Pons (tissue), 1 donor: ENCODE measurements at places on chromosomes 16 and 17.

- no peak for DNase-seq
Measured at GRCh38 chr16:55532227-55532626, 23.4 kb downstream of the LPCAT2 start.

GRCh38 chr17:60695960-60696359 lies 18.3 kb downstream of the BCAS3 start:
- DNase-seq, result no peak

- DNase-seq, result no peak
Measured at GRCh38 chr17:57890857-57891232, 41.0 kb upstream of the MRPS23 start.

DNA sequence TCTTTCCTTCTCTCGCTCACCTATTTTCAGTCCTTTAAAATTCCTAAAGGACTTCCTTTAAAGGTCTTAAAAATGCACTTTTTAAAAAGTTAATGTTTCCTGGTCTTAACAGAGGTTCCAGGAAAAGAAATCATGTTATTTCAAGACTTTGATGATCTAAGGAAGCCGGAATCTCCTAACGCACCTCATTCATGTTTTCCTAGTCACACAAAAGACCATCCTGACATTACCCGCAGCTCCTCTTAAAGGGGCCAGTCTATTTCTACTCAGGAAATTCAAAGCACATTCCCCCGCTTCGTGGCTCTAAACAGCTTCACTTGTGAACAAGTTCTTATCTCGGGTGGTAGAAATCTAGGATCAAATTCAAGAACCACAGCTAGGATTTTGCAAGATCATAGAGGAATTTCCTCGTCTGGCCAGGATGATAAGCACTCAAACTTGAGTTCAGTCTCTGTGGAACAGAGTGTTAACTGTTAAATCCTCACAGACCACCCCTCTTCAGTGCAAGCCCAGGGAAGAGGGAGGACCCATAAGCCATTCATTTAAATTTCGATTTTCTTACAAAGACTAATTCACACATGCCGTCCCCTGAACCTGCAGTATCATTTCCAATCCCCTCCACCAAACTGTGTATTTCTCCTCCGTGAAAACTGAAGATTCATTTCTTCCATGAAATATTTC lies 137.1 kb upstream of the AXIN2 start:
- no peak for DNase-seq

DNA sequence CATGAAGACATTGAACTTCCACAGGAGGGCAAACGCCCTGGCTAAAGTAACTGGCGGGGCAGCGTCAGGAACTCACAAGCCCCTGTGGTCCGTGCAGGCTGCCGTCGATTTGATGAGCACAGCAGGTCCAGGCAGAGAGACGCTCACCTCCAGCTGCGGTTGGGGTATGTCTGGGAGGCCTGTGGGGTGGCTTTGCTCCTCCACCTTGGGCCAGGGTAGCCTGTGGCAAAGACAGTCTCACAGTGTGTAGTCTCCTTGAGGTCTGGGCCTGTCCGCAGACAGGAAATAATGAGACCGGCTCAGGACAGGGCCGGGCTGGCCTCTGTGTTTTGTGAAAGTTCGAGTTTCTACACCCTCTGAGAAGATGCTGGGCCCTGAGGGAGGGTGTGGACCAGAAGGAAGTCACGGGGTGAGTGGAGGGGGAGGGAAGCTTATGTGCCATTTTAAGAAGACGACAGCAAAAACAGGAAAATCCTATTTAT lies 103.3 kb downstream of the METRNL start:
- no peak for DNase-seq

GRCh38 chr16:2710711-2711231 lies 9.3 kb downstream of the PRSS27 start:
- DNase-seq, result no peak

DNA sequence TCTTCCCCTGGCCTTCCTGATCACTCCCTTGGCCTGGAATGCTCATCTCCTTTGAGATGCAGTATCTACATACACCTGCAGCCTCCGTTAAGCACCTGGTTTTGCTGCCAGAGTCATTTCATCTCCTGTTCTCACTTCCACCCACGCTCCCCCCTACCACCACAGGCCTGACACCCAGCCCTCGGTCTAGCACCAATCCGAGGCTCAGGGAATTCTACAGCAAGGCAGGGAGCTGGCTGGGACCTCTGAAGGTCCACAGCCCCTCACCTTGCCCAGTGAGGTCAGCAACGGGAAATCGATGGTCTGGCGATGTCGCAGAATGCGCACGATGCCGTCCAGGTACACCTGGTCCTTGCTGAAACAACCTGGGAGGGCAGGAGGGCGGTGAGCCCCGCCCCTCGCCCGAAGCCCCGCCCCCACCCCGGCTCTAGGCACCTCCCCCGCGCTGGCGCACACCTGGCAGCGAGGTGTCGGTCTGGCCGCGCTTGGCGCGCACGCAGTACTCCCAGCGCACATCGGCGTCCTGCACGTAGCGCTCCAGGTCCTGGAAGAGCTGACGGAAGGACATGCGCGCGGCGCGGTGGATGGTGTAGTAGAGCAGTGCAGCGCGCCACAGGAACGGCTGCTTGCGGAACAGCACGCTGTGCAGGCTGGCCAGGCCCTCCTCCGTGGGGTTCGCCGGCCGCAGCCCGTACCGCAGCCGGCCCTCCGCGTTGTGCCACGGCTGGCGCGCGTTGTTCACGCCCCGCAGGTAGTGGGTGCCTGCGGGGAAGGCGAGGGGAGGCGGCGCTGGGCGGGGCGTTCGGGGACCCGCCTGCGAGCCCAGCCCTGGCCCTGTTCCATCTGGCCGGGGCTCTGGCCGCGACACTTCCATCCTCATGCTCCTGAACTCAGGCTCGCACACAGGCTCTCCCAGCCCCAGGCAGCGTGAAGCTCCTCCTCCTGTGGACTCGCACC lies 5.7 kb downstream of the MATCAP1 start:
- no peak for DNase-seq

GRCh38 chr16:24382762-24383407 lies 126.8 kb downstream of the CACNG3 start:
- DNase-seq, result no peak

DNA sequence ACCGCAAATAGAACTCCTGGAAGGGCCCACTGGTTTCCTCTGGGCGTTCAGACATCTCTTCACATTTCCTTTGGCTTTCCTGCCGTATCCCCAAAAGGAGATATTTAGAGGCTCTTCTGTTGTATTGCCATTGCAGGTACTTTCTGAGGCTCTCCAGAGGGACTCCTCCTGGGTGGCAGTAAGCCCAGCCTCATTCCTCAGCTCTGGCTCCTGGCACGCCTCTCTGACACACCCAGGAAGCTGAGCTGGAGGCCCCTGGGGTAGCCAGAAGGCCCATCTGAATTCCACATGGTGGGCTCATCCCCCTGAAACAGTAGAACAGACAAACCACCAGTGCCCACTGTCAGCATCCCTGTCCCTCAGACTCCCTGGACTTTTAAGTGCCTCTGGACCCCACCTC lies 206.7 kb downstream of the PARN start:
- no peak for DNase-seq

DNA sequence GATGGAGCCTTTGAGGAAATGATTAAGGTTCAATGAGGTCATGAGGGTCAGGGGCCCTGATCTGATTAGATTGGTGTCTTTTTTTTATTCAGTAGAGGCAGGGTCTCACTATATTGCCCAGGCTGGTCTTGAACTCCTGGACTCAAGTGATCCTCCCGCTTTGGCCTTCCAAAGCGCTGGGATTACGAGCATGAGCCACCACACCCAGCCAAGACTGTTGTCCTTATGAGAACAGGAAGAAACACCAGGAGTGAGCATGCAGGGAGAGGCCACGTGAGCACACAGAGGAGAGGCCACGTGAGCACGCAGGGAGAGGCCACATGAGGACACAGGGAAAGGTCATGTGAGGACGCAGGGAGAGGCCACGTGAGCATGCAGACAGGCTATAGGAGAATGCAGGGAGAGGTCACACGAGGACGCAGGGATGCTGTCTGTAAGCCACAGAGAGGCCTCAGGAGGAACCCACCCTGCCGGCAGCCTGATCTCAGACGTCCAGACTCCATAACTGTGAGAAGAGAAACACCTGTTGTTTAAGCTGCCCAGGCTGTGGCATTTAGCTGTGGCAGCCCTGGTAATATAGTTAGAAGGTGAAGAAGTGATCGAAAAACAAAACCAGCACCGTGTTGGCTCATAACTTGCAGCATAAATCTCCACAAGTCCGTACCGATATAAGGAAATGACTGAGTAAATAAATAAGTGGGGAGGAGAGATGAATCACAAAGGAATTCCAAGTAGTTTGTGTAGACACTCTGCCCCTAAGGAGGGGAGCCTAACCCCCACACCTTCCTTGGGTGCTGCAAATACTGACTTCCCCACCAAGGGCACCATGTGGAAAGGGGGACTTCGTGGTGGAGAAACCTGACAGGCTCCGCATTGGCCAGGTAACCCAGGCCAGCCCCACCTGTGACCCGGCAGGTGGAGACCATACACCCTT lies 14.6 kb upstream of the CSNK1D start:
- no peak for DNase-seq

GRCh38 chr17:31393749-31394146 lies 2.3 kb downstream of the RAB11FIP4 start:
- no peak for DNase-seq

GRCh38 chr16:87945351-87946042 lies 5.7 kb upstream of the BANP start:
- peak; percentile 84 for DNase-seq

GRCh38 chr17:14732211-14732610 lies 431.3 kb downstream of the HS3ST3B1 start:
- DNase-seq, result no peak

- no peak for DNase-seq
Measured at GRCh38 chr16:2698965-2699750, 16.8 kb downstream of the KCTD5 start.

DNA sequence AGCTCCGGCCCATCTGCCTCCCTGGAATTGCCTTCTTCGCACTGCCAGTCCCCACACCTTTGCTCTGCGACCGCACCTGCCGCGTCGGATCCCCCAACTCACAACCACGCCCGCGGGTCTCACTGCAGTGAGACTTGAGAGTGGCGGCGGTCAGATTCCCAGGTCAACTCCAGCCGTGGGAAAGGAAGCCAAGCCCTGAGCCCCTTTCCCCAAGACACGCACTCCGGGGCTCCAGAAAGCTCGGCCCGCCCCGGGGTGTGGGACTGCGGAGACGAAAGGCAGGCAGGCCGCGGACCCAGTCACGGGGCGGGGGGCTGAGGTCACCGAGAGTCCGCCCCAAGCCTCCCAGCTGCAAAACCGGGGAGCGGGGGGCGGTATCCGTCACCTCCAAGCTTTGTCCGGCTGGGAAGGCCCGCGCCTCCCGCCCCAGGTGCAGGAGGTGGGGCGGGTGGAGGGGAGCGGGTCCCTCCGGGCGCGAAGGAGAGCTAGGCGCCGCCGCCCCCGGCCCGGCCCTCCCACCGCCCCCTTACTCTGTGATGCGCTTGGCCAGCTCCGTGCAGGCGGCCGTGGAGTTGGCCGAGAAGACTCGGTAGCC lies 615 bp downstream of the PRPSAP1 start:
- DNase-seq, result no peak

- no peak for DNase-seq
Measured at GRCh38 chr16:3459401-3460090, 16.1 kb downstream of the NAA60 start.

DNA sequence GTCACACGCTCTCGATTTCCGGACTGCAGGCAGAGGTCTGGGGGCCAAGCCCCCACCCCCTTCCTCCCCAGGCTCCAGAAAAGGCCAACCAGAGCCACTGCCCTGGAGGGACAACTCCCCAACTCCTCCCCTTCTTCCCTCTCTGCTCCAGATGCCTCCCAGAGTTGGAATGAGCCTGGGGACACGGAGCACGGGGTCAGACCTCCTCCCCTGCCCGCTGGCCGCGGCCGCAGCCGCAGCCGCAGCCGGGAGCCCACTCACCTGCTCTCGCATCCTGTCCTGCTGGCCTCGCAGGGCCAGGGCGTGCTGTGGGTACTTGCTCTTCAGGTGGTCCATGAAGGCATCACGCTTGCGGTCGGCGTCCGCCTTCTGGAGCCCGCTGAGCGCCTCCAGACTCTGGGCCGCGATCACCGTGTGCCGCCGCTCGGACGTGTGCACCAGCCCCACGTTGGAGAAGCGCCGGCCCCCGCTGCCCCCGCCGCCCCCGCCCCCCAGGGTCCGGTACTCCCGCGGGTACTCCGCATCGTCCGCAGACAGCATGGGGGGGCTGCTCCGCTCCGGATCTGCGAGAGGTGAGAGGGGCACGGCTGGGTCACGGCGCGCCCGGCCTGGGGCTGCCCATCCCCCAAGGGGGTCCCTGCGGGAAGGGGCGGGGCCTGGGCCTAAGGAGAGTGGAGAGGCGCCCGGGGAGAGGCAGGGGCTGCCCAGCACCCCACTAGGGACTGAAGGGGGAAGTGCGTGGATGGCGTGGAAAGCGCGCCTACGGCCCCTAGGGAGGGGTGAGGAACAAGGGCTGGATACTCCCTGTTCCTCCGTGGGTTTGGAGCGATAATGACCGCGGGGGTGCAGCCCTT lies 27.3 kb downstream of the SRCIN1 start:
- no peak for DNase-seq

DNA sequence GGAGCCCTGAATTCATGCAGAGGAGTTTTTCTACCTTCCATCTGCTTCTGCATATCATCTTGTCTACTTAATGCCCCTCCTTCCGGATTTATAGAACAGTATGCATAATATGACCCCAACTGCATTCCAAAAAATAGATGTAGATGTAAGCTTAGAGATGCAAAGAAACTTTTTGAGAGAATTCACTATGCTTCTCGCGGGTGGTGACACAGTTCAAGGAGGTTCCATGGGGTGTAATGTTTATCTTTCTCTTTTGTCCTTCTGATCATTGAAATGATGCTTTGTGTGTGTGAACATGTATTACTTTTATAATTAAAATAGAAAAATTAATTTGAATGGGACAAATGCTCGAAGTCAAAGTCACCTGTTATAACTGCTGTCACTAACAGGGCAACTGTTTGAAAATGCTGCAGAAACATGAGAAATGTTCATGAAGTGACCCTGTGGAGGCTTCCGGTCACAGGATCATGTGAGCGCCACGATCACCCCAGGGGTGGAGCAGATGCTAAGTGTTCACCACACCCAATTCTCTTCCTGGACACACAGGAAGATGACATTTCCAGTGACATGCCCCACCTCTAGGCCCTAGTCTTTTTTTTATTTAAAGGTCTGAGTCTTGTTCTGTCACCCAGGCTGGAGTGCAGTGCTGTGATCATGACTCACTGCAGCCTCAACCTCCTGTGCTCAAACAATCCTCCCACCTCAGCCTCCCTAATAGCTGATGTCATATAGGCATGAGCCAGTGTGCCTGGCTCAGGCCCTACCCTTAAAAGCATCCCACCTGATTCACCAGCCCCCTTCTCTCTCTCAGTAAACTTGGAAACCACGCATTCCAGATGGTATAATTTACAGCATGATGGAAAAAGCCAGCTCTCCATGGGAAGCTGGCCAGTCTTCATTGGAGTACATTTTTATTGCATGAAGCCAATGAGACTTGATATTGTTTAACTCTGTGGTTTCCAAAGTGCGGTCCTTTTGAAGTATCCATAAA lies 21.0 kb upstream of the AGRP start:
- no peak for DNase-seq

- DNase-seq, result no peak
Measured at GRCh38 chr16:4176906-4177417, 60.7 kb upstream of the ADCY9 start.

- DNase-seq, result no peak
Measured at GRCh38 chr16:4944333-4945281, 7.7 kb upstream of the PPL start.
